ENCODE measurements at places on chromosomes 2 and 18.

DNA sequence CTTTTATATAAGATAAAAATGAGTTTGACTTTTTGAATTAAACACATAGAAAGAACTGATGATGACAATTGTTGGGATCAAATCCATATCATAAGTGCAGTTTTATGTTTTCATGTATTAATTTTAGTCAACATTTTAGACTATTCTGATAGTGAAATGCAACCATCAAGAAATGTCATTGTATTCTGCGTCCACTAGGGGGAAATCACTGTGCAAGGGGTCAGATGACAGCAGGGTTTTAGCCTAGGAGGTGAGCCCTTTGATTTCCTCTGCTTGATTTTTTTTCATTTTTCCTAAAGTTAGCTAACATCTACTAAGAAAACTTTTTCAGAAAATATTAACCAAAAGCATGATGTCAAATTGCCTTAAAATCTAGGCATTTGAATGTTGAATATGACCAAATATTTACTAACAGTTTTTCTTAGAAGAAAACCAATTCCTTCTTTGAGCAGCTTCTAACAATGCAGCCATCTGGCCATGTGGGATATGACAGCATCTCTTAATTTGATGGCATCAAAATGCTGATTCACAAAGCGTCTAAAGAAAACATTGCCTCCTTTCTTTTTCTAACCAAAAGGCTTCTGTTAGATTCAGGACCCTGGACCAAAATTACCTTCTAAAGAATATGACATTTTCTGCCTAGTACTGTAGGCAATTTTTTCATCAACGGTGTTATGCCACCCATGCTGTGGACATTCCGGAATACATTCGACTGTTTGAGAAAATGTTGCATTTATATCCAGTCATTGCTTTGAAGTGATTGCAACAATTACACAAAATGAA lies 141.5 kb downstream of the SPHKAP start:
- no peak for DNase-seq

- DNase-seq, result no peak
Measured at GRCh38 chr2:187470698-187471097, 22.6 kb upstream of the CALCRL start.

GRCh38 chr18:46199515-46200147 lies 95.4 kb downstream of the HAUS1 start:
- no peak for DNase-seq

GRCh38 chr2:121019071-121019470 lies 265.9 kb downstream of the TFCP2L1 start:
- DNase-seq, result peak; percentile 82

DNA sequence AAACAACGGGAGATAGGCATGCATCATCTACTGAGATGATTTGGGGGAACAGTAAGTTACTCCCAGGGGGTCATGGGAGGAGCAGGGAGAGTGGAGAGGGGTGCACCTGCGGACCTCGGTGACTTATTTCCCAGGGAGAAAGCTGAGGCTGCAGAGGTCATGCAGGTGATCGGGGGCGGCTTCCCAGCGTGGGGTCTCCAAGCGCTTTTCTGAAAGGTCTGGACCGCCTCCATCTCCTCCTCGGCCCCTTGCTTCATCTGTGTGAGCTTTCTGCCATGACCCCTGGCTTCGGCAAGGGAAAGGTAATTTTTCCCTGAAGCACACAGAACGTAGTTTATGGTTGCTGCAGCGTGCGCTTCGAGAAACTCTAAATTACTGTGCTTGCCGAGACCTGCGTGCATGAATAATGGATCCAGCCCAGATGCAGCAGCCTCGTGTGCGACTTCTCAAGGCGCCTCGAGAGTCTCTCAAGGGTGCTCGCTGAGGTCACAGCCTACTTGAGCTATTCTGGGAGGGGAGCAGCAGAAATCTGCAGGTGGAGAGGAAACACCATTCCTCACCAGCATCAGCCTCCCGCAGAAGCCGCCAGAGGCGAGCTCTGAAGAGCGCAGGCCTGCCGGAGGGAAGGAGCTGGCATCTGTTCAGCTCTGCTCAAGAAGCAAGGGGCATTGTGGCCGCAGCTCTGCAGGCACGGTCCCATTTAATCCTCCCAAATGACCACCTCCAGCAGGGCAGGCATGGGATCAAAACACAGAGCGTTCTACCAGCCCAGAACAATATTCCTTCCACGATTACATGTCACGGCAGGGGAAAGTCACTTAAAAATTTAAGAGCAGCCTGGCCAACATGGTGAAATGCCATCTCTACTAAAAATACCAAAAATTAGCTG lies 308.4 kb upstream of the MYT1L start:
- no peak for DNase-seq

DNA sequence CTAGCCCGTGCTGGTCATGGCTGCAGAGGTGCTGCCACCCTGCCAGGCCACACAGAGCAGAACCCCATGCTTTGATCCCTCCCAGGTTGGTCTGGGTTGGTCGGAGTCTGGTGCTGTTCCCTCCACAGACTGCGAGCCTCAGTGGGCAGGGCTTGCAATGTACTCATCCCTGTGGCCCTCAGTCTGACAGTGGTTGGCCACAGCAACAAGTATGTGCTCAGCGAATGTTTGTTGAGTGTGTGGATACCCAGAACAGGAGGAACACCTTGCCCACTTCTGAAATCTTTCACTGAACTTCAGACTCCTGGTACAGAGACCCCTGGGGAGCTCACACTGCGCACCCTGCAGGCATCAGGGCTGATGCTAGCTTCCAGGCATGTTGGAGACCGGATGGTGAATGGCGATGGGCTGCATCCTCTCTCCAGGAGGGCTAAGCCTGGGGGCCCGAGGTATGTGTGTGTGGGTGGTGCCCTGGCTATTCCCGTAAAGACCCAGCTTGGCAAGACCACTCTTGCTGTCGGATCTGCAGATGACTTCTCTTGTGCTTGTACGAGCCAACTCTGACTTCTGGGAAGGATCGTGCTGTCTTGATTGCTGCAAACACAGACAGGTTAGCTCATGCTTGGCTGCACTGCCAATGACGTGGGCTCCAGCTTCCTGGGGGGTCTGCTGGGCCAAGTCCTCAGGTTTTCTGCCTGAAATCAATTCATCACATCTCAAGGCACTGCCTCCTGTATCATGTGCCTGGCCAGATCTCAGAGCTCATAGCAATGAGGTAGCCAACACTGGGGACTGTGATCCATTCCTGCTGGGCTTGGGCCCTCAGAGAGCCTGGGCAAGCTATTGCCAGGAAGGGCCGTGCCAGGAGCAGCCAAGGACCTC lies 43.7 kb downstream of the RHOB start:
- no peak for DNase-seq
